ENCODE measurements at places on chromosomes 1 and 21. TPM values are rescaled to one million over a fixed set of nuclear protein-coding genes. Genes with fewer than 3 reads are reported as not detected.

ERO1B gene
- total RNA-seq = 6.0 TPM

ZNF697 gene
- total RNA-seq = 3.9 TPM

IGFN1 gene
- 29.3 TPM for total RNA-seq

ZBTB8B gene
- not detected for total RNA-seq

TFF1 gene
- total RNA-seq = not detected

CTNNBIP1 gene
- 12.7 TPM for total RNA-seq

ST6GALNAC3 gene
- 4.2 TPM for total RNA-seq

ADORA1 gene
- 10.4 TPM for total RNA-seq

FAM229A gene
- 4.0 TPM for total RNA-seq

IL24 gene
- total RNA-seq = 20.3 TPM

- no peak for DNase-seq
These were observed 147.0 kb downstream of the CLEC20A start for GRCh38 chr1:178349801-178350200.

DNA sequence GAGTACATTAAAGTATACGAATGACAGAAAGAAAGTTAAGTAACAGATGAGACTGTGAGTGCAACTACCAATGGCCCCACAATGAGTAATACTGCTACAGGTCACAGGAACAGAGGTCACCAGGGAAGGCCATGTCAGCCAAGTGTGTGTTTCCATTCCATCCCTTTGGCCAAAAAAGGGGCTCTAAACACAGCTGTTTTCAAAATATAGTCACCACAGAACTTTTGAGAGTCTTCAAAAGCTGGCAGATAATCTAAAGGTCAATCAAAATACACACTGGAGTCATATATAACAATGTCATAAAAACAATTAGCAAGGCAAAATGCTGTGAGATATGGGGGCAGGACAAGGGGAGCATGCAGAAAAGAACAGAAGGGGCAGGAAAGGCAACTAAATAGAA is 10.2 kb downstream of the USP24 start:
- no peak for DNase-seq

DNA sequence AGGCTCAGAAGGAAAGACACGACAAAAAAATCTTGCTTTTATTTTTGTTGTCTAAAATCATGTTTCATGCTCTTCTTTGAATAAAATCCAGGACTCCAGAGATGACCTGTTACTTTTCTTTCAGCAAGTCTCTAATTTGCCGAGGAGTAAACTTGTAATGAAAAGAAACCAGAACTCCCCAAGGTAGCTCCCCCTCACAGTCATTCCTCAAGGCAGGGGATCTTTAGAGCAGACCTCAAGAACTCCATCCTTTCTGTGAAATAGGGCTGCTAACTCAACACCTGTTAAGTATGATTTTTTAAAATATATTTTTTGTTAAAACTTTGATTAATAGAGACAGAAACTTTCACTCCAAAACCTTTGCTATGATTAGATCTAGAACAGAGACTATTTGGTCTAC is 82.7 kb upstream of the ABCD3 start:
- DNase-seq = no peak

DNA sequence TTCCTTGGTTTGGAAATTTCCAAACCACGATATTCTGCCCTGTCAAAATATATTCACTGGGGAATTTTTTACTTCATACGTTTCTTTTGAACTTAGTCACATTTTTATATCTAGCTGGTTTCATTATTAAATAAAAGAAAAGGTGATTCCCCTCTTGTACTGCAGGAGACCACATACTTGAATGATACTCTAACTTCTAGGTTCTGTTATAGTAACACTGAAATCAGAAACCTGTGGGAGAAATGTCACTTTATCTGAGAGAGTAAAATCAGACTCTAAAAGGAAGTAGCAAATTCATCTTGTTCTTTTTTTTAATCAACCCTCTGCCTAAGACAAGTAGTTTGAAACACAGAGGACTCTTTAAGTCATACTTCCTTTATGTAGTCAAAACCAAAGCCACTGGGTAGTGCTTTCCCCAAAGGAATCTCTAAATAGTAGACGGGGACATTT is 34.4 kb downstream of the MRPL39 start:
- DNase-seq = no peak

GRCh38 chr21:38597421-38597820 is 99.1 kb upstream of the ERG start:
- no peak for DNase-seq

DNA sequence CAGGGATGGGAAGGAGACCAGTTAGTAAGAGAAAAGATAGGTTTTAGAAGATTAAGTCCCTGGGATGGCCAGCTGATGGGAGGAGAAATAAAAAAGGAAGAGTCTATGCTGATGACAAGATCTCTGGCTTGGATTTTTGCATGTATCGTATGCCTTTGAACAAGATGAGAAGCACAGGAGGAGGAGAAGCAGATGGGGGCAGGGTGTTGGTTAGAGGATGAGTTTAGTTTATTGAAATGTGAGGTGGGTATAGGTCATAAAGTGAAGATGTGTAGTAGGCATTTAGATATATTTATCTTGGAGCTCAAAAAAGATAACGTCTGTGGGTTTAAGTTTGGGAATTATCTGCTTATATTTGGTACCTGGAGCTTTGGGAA is 1.4 kb downstream of the TIPRL start:
- no peak for DNase-seq

GRCh38 chr1:175294179-175294756 is 101.7 kb upstream of the KIAA0040 start:
- no peak for DNase-seq

GRCh38 chr1:221783437-221783836 is 41.5 kb upstream of the DUSP10 start:
- DNase-seq = no peak

- DNase-seq = no peak
These were observed 83.9 kb upstream of the PLPPR4 start for GRCh38 chr1:99180343-99180808.

DNA sequence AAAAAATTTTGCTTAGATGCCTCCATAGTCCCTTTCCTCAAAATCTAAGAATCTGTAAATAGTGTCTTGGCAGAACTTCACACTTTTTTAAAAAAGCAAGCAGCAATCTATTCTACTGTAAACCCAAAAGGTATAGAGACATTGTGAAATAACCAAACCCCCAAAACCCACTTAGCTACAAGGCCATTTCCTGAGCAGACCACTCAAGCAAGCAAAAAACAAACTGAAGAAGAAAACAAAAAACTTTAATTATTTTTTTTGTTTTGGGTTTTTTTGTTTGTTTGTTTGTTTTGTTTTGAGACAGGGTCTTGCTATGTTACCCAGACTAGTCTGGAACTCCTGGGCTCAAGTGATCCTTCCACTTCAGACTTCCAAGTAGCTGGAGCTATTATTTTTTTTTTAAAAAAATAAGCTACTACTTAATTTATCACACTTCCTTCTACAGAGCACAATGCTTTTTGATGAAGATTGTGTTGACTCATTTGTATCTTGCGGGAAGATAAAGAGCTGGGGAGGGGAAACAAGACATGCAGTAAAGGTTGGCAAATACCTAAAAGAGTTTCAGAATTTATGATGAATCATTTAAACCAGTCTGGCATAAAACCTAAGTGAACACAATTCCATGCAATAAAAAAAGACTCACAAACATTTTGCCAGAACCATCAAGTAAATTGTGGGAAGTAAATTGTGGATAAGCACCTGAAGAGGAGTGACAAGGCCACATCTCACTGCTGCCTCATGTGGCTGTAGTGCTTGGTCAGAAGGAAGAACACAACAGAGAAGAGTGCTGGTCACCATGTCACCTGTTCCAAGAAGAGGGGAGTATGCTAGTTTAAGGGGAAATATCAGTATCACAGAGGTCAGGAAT is 2.7 kb upstream of the PTPN22 start:
- no peak for DNase-seq

GRCh38 chr1:115182012-115182715 is 92.9 kb upstream of the TSPAN2 start:
- DNase-seq = no peak

GRCh38 chr1:225532240-225532944 is 104.6 kb upstream of the LBR start:
- DNase-seq = no peak

- DNase-seq = no peak
These were observed 20.6 kb downstream of the ABCD3 start for GRCh38 chr1:94438692-94439276.

DNA sequence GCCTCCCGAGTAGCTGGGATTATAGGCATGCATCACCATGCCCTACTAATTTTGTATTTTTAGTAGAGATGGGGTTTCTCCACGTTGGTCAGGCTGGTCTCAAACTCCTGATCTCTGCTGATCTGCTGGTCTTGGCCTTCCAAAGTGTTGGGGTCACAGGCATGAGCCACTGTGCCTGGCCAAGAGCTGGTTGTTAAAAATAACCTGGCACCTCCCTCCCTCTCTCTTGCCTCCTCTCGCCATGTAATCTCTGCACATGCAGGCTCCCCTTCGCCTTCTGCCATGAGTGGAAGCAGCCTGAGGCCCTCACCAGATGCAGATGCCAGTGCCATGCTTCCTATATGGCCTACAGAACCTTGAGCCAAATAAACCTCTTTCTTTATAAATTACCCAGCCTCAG is 74.7 kb upstream of the TLR5 start:
- DNase-seq = no peak

DNA sequence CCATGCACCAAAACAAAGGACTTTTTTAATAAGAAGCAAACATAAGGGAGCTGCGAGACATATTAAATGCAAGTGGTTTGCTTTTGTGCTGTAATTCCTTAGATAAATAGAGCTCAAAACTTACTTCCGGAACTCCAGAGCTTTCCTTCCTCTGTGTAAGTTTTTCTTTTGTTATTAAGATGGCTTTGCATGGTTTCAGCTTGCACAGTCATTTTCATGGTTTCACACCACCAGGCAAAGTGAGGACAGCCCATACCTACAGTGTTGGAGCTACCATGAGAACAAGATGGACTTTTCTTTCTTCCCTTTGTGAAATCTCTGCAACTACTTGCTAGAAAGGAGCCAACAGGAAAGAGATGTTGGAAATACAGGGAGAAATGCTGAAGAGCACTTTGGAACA is 368.0 kb downstream of the SETD4 start:
- no peak for DNase-seq

DNA sequence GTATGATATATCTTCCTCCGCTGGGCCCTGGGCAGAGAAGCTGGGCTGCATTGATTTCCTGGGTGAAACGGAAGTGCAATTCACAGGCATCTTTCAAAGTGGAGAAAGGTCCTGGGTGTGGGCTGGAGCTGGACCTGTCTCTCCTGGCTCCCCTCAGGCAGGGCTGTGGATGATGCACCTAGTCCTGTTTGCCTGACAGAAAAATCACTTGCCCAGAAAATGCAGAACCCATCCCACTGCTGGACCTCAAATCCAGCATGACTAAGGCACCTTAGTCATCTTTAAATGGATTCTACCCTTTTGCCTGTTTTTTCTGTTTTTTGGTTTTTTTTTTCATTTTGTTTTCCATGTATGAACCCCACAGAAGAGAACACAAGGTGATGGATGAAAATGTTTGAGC is 49.7 kb downstream of the MYSM1 start:
- no peak for DNase-seq

DNA sequence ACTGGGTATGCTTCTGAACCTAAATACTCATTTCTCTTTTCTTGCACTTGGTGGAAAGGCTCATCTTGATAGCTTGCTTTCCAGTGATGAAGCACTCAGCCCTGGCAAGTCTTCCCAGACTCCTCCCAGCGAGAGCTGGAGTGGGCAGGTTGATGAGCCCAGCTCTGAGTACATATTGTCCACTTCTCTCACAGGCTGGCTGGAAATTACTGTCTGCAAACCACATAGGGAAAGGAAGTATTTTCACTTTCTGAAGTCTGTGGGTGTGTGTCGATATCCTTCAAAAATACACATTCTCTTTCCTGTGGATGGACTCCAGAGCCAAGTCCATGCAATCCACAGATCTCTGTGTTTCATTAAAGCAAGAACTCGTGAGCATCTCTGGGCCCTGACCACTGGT is 38.7 kb upstream of the CNTN2 start:
- DNase-seq = no peak

DNA sequence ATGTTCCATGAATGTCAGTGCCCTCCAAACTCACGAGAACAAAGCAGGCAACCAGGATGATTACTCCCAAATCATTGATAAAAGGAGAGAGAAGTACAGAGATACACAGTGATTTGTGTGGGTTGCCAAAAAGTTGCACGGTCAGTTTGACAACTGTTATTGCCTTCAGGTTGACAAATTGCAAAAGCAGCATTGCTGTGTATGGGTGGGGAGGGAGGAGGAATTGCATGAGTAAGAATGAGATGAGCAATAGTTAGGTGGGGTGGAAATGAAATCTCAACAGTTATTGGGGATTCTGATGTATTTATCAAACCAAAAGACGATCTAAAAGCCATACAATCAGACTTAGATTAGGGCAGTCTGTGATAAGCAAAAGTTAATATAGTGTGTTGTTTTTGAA is 93.7 kb downstream of the NTMT2 start:
- DNase-seq = no peak

- DNase-seq = no peak
These were observed 472.3 kb upstream of the BRINP3 start for GRCh38 chr1:190949939-190950338.

DNA sequence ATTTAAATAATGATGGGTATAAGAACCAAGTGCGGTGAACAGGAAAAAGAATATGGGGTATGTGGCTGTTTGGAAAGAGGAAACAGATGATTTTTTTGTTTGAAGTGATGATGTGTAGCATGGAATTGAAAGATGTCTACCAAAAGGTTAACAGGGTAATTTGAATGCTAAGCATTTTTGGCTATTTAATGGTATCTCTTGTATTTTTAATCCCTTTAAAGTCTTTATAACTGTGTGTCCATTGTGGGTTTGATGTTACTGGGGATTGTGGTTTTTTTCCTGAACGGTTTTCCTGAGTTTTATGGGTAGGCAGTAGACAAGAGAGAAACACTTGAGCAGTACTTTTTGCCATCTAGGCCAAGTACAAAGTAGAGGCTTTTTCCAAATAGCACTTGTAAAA is 63.2 kb downstream of the PRDM2 start:
- no peak for DNase-seq

DNA sequence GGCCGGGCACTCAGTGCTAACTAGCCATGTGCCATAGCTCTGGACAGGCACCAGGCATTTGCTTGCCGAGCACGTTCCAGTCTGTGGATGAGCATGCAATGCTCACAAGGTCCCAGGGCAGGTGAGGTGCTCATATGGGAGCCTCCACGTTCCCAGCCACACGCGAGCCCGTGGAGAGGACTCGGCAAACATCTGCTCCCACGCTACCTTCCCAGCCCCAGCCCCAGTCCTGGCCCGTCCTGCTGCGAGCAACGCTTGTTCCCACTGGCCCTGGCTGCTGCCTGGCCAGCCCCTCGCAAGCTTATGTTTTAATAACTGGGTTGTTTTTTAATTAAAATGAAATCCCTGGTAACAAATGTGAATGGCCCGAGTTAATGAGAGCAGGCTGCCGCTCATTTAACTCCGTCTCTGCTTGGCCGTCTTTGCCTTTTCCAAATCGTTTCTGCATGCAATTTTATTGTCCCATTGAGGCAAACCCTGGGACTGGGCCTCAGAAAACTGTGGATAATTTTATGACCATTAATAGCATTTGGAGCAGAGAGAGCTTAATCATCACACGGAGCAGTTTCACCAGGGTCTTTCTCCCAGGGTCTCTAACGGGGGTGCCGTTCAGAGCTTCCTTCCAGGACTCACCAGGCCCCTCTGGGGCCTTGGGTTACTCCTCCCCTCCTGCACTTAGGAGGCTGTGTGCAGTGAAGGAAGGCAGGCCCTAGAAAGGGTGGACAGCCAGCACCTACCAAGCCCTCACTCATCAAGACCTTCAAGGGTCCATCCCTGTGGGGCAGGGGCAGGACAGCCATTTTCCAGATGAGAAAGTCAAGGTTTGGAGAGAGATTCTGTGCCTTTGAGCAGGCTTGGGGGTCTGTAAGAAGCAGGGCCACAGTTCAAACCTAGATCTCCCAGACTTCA is 136.8 kb downstream of the GLIS1 start:
- DNase-seq = no peak

- no peak for DNase-seq
These were observed 69.3 kb downstream of the PLXNA2 start for GRCh38 chr1:208174731-208175507.

GRCh38 chr1:153663211-153663610 is 4.7 kb downstream of the SNAPIN start:
- DNase-seq = no peak

Measured in psoas muscle (tissue), 8 donors.